ENCODE measurements at places on chromosomes 5 and 9.

- no peak for DNase-seq
Observed at GRCh38 chr9:125674981-125675973, 31.7 kb downstream of the MAPKAP1 start.

DNA sequence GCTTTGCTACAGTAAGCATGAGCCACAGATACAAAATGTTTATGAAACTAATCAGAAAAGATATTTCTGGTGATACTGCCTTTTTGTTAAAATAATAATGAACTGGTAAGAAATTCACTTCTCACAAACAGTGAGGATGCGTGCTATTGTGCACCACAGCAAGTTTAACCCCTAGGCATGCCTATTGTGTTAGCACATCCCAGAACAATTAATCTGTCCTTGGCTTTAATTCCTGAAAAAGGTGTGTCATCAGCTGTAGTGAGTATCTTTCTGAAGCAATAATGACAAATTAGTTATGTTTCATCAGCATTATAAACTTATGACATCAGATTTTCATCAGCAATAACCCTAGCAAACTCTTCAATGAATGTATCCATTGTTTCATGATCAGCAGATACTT is 1307.2 kb downstream of the EFNA5 start:
- DNase-seq = no peak

GRCh38 chr5:142590451-142591231 is 95.2 kb downstream of the FGF1 start:
- DNase-seq = no peak

- DNase-seq = no peak
Observed at GRCh38 chr5:106085556-106085955, 1585.2 kb downstream of the EFNA5 start.

DNA sequence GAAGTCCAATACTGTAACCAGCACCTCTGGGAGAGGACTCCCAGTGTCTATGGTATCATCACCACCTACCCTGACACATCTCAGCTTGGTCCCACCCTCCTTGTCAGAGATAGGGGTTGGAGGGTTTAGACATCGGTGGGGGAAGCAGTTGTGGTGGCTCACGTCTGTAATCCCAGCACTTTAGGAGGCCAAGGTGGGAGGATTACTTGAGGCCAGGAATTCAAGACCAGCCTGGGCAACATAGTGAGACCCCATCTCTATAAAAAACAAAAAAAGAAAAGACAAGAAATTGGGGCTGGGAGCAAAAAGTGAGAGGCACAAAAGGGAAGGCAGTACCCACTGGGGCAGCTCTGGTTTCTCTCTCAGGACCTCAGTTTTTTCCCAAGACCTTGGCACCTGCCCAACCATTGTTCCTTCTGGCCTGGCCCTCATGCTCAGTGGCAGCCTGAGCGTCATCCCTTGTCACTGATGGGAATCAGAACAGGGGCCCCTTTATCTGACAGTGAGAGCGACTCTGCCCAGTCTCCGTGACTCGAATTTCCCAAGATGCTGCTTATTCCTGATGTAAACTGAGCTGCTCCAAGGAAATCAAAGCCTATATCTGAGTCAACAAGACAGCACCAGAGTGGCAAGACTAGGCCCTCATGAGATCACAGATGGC is 80.5 kb upstream of the HSPA9 start:
- DNase-seq = no peak

- no peak for DNase-seq
Observed at GRCh38 chr9:15485836-15486666, 24.7 kb downstream of the PSIP1 start.

DNA sequence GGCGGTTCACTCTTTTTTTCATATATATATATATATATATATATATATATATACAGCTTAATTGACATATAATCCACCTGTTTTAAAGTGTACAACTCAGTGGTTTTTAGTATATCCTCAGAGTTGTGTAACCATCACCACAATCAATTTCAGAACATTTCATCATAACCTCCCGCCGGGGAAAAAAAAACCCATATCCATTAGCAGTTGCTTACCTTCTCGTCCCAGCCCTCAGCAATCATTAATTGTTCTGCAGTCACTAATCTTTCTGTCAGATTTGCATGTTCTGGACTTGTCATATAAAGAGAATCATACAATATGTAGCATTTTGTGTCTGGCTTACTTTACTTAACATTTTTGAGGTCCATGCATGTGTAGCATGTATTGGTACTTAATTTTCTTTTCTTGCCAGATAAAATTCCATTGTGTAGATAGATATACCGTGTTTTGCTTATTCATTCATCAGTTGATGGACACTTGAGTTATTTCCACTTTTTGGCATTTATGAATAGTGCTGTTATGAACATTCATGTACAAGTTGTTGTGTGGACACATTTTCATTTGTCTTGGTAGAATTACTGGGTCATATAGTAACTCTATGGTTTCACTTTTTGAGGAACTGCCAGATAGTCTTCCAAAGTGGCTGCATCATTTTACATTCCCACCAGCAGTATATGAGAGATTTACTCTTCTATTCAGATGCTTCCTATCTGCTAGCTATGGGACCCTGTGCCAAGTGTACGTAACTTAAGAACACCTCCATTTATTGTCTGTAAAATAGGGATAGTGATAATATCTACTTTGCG is 3.5 kb upstream of the RNF145 start:
- DNase-seq = no peak

DNA sequence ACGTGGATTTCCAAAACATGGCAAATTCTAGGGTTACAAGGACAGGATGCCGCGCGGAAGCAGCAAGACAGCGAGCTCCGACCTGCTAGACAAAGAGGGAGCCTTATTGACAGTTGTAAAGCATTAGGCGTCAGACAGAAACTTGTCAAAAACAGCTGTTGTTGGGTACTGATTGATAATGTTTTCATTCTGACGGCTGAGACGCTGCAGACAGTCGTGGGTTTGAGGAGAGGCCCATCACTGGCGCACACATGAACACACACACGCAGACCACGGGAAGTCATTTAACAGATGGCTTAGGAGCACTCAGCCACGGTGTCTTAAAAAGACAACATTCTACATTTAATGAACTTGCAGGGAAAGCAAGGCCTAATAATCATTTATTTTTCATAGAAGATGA is 324.0 kb downstream of the NDUFS4 start:
- DNase-seq = no peak

DNA sequence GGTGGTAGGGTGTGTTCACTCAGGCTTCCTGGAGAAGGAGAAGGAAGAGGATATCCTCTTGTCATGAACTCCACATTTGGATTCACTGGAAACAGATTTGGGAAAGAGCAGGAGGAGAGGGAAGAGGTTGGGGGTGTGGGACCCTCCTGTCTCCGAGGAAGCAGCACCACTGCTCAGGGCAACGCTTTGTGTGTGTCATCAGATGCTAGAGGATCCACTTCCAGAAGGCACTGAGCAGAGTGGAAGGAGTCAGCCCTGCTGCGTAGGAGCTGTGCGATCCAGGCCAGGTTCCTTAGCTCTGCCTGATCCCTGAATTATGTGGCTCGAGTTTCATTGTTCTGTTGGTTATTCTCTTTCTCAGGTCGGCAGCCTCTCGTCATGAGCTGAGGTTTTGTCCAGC is 37.3 kb upstream of the TJP2 start:
- DNase-seq = no peak

DNA sequence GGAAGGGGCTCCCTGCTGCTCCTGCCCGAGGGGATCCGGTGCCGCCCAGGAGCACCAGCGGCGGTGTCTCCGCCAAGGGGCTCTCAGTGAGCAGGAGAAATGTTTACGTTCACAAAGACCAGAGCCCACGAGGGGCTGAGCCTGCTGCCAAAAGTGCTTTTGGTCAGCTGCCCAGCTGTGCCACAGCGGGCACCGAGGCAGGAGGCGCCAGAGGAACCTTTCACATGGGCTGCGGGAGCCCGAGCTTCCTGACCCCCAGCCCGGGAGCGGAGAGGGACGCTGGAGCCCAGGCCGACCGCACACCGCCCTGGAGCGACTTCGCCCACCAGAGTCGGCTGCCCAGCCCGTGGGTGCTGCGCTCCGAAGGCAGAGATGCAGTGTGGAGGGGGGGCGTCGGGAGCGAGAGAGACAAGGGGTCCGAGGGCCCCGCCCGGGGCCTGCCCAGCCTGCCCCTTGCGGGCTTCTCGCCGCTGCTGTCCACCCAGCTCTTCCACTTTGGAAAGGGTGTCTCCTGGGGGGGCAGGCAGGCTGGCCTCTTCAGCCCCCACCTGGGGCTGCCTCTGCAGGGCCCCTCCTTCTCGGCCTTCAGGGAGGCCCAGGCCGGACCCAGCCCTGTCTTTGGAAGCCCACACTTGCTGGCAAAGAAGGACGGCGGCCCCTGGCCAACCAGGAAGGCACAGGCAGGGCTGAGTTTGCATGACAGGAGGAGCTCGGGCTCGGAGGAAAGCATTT is 7.9 kb downstream of the PPP1R26 start:
- no peak for DNase-seq

GRCh38 chr9:12723409-12724028 is 30.3 kb downstream of the TYRP1 start:
- no peak for DNase-seq

DNA sequence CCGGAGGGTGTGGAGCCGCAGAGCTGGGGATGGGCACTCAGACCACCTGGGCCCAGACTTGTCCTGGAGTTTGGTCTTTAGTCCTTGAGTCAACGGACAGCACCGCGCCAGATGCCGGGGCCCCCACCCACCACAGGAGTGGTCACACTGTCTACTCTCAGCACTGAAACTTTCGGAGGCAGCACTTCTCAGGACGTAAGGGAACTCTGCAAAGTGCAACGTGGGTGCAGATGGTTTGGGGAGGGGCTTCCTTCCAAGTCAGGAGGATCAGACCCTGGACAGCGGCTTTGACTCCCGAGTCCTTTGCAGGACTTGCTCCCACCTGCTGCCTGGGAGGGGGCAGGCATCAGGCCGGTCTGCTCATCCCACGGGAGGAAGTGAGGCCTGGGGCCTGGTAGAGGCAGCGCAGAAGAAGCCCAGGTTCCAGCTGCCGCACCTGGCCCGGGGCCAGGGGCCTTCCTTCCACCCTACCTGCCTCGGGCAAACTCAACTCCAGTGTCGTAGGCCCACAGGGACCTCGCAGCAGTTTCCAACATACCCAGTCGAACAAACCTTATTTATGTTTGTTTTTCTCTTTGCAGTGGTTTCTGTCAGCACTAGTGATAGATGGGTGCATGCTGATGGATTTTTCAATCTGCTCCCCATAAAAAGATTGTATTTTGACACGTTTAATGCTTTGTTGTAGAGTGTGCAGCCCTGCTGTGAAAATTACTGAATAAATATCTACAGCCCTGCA is 149.8 kb upstream of the PPP1R26 start:
- peak; percentile 87 for DNase-seq

DNA sequence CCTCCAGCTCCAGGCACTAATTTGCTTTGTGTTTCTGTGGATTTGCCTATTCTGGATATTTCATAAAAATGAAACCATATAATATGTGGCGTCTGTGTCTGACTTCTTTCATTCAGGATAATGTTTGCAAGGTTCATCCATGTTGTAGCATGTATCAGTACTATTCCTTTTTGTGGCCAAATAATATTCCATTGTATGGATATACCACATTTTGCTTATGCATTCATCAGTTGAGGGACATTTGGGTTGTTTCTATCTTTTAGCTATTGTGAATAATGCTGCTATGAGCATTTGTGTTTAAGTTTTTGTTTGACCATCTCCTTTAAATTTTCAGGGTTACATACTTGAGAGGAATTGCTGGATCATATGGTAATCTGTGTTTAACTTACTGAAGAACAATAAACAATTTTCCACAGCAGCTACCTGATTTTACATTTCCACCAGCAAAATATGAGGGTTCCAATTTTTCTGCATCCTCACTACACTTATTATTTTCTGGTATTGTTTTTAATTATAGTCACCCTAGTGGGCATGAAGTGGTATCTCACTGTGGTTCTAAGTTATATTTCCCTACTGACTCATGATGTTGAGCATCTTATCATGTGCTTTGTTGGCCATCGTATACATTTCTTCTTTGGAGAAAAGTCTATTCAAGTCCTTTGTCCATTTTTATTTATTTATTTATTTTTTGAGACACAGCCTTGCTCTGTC is 63.9 kb downstream of the GCNT4 start:
- no peak for DNase-seq

GRCh38 chr5:55699041-55699688 is 13.0 kb downstream of the SLC38A9 start:
- DNase-seq = no peak

DNA sequence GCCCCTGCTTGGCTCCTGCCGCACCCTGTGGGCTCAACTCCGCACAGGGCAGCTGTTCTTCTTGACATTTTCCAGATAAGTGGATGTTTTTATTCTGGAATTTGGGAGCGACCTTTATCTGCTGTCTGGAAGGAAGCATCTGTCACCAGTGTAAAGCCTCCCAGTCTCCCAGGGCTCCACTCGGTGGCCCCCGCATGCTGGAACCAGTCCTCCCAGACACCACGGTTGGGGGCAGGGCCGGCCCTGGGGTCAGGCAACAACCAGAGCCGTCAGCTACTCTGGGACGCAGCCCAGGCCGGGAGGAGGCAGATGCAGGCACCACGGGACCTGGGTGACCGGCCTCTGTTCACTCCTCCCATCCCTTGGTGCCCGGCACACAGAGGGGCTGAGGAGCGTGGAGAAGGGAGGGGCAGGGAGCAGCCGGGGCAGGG is 92.8 kb upstream of the ADAMTS2 start:
- no peak for DNase-seq

DNA sequence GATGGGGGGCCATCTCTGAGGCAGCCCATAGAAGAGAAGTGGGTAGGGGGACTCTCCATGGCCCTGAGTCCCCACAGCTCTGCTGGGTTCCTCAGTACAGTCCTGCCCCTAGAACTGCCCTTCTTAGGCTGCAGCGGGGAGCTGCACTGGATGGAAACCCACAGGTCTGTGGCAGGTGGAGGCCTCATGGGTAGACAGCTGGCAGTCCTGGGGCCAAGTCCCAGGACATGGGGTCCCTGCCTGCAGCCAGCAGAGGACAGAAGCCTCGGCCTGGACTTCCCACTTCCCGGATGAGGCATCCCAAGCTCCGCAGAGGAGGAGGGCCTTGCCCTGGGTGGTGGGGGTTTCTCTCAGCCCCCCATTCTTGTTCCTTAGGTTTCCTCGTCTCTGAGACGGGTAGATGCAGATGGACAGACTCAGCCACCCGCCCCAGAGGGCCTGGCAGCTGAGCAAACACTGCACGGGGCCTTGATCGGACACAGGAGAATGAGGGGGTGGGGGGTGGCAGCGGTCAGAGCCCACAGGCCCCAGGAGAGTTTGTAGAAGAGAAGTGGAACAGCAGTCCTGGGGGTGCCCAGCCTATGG is 153.8 kb downstream of the C9orf50 start:
- DNase-seq = no peak

DNA sequence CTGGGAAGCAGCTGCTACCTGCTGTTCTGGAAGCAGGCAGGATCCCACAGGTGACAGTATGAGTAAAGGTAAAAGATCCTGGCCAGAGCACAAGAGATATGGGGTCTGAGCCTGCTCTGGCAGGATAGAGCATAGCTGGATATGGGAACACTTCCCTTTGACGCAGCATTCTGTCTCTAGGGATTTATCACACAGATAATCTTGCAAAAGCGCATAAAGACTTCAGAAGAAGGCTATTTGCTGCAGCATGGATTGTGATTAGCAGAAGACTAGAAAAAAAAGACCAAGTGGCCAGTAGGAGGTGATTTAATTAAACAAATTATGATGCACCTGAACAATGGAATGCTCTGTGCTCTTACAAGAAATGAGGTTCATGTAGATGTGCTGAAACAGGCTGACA is 52.4 kb upstream of the PWWP2A start:
- no peak for DNase-seq

Measured in iPS-NIHi11 (cell line).